ENCODE measurements at places on chromosomes 2 and 18.

DNA sequence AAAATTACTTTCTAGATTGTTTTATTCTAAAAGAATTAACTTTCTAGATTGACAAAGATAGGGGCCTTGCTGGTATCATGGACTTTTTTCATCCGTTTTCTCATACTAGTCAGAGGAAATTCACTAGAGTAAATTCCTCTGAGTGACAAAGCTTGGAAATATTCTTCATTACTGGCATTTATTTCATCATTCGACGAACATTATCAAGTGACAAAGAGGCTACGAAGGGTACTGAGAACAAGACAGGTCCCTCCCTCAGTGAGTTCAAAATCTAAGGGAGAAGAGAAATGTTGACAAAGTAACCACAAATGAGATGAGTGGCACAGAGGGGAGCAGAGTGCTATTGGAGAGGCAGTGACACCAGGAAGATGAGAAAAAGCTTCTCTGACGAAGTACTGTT, 4.3 kb downstream of the EPG5 start:
- DNase-seq, result no peak

DNA sequence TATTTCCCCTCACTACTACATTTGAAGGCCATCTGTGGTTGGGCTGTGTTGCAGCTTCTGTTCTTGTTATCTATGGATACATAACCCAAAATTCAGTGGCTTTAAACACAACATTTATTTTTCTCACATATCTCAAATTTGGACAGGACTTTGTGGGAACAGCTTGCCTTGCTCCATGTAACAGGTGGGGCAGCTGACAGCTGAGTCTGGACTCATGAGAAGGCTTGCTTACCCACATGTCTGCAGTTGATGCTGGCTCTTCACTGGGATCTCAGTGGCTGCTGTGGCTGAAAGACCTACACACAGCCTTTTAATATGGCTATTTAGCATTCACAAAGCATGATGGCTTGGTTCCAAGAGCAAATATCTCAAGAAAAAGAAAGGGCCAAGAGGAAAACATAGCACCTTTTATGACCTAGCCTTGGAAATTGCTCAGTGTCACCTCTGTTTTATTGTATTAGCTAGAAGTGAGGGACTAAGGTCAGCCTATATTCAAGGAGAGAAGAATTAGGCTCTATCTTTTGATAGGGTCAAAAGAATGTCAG, 296.8 kb upstream of the ZNF521 start:
- no peak for DNase-seq

- DNase-seq, result no peak
Observed at GRCh38 chr2:70943205-70943871, 7.6 kb downstream of the ATP6V1B1 start.

- DNase-seq, result no peak
Observed at GRCh38 chr2:15307526-15307925, 253.6 kb downstream of the NBAS start.

DNA sequence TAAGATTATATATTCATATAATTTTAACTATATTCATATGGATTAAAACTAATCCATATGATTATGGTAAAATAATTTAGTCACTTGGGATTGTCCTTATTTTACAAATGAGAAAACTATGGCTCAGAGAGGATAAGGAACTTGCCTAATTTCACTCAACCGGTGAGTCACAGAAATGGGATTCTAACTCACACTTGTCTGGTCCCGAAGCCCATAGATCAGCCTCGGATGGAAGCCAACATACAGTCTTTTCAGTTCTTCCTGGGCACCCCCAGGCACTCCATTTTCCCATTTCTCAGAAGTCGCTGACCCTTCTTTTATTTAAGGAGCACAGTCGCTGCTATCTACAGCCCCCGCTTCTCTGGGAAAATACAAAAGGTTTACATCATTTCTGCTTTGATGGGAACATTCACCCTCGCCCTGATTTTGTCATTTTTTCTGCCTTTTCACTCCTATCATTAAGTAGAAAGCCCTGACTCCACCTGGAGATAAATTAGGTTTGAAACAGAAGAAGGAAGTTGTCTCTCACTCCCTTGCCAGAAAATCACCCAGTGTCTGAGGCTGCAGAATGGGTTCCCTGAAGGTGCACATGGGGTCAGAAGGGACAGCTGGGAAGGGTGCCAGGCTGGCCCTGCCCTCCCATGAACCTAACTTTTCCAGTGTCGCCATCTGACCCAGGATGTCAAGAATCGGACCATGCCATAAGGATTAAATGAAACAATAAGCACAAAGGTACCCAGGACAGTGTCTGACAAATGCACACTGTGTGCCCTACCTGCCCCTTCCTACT, 36.6 kb downstream of the CYP1B1 start:
- no peak for DNase-seq

DNA sequence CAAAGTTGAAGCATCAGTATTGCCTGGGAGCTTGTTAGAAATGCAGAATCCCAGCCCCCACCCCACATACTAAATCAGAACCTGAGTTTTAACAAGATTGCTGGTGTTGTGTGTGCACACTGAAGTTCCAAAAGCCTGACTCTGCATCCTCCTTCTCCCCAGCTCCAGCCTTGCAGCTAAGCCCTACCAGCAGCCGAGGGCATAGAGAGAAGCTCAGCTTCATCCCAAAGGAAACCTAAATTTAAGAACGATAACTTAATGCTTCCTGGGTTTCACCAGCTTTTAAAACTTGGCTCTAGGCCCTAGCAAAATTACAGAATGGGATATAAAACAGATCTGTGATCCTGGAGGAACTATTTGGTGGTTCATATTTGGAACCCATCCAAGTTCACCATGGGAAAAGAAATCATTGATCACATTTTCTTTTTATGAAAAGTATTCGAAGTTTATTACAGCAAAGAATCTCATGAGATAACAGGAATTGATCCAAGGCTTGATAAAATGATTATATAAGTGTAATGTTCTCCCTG, 11.1 kb downstream of the SMYD1 start:
- no peak for DNase-seq

DNA sequence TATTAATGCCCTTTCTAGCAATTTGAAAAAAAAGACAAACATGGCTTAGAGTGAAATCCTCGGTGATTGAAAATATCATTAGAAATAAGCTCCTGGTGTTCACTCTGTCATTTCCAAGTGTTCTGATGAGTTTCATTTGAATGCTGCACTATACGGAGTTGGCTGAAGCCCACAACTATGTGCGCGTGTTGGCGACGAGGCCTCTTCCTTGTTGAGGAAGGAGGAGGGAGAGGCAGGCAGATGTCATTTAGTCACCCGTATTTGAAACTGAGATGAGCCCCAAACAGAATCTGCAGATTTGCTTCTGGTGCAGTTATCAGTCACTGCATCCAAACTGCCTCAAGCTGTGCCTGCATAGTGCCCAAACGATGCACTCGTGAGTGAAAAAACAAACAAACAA, 23.5 kb upstream of the SKOR2 start:
- DNase-seq, result no peak

DNA sequence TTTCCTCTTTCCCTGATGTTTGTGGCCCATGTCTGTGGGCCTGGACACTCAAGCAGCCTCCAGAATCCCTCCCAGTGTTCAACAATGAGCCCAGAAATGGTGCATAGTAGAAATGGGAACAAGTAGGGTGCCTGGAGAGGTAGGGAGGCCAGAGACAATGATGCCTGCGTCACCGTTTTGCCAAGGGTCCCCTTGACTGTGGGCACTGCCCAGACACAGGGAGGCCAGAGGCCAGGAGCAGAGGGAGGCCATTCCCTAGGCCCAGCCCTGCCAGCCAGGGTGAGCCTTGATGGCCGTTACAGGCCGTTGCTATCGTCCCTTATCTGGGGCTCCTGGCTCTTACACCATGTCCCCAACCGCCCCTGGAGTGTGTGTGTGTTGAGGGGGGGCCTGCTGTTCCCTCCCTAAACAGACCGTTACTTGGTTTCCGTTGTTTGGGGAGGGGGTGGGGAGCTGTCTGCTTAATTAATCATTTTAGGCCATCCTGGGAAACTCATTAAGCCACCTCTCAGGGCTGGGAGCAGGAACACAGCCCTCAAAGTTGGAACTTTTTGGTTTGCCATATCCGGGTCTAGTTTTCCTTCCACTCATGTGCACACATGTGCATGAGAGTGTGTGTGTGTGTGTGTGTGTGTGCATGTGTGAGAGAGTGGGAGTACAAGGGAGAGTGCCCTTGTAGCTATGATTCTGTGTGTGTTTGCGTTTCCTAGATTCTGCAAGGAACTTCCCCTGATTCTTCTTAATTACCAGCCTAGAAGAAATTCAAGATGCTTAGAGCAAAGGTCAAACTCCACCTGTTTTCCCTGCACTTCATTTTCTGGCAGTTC, 135.2 kb upstream of the HAAO start:
- DNase-seq, result no peak

GRCh38 chr18:75618146-75618545, 190.6 kb upstream of the SMIM21 start:
- no peak for DNase-seq

DNA sequence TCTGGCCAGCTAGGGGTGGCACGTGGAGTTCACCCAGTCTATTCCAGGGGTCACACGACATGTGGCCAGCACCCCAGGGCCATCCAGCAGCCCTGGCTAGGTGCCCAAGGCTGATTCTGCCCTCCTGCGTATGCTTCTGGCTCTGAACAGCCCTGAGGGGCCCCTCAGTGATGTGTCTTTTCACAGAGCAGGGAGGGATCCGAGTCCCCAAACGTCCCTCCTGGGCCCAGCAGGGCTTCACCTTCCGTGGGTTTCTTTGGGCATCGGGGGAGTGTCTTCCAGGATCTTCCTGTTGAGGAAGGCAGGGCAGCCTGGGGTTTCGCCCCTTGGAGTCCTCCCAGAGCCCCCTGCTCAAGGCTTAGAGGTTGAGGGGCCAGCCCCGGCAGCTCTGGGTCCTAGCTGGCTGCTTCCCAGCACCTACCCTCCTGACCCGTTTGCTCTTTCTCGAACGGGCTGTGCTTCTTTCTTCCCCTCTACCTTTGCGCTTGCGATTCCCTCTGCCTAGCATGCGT, 165.9 kb downstream of the DYSF start:
- DNase-seq, result no peak

DNA sequence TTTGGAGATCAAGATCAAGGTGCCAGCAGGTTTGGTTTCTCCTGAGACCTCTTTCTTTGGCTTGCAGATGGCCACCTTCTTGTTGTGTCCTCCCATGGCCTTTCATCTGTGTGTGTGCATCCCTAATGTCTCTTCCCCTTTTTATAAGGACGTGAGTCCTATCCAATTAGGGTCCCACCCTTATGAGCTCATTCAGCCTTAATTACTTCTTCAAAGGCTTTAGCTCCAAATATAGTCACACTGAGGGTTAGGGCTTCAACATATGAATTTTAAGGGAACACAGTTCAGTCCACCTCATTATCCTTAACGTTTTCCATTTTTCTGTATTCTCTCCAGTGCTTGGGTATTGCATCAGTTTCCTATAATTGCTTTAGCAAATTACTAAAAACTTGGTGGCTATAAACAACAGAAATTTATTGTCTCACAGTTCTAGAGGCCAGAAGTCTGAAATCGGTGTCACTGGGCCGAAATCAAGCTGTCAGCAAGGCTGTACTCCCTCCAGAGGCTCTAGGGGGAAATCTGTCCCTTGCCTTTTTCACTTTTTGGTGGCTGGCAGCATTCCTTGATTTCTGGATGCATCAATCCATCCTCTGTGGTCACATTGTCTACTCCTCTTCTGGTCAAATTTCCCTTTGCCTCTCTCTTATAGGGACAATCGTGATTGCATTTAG, 34.1 kb downstream of the CDC42EP3 start:
- no peak for DNase-seq

GRCh38 chr2:21301871-21302455, 178.2 kb downstream of the TDRD15 start:
- no peak for DNase-seq

GRCh38 chr2:241741016-241741415, 6.6 kb downstream of the D2HGDH start:
- no peak for DNase-seq

DNA sequence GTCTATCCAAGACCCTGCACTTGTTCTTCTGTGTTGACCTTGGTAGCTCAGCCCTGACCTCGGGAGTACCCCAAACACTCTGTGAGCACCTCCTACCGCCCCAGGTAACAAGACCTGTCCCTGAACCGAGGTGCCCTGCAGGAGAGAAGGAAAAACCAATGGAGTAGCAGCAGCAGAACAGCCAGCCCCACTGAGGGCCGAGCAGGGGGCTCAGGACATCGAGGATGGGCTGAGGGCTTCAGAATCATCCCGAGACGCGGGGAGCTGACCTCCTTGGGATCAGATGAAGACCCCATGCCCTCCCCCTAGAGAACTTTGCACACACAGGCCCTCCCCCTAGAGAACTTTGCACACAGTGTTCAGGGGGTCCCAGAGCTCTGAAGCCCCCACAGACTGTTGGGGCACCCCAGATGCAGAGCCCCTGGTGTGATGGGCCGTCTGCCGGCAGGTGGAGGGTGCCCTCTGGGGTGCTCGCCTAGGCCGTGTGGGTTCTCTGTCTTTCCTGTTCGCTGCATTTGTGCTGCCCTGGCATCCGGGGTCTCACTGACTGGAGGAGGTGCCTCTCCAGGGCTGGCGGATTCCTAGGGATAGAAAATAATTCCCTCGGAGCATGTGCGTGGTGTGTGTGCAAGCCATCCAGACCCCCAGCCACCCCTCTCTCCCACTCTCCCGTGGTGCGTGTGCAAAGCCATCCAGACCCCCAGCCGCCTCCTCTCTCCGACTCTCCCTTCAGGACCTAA, 189.1 kb downstream of the TWIST2 start:
- DNase-seq, result no peak

- DNase-seq, result no peak
Observed at GRCh38 chr18:44935455-44935854, 254.8 kb downstream of the SETBP1 start.

DNA sequence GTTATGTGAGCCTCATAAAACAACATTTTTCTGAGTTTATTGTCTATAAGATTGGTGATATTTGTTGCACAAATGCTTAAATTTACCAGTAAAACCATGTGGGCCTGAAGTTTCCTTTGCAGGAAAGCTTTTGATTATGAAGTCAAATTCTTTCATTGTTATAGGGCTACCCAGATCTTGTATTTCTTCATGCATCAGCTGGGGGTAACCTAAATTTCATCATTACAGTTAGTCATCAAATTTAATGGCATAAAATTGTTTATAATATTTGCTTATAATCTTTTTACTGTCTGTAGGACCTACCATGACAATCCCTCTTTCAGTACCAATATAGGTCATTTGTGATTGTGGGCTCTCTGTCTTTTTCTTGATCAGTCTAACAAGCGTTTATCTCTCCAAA, 47.8 kb downstream of the SMAD2 start:
- no peak for DNase-seq

- no peak for DNase-seq
Observed at GRCh38 chr2:202494300-202495229, 118.4 kb downstream of the BMPR2 start.

GRCh38 chr2:235533198-235533597, 39.4 kb downstream of the AGAP1 start:
- no peak for DNase-seq

All from iPS DF 6.9 (cell line).